Left ventricle myocardium superior (tissue), 1 donor: ENCODE measurements at places on chromosomes 13 and 19. TPM values are rescaled to one million over a fixed set of nuclear protein-coding genes. Genes with fewer than 3 reads are reported as not detected.

GRCh38 chr13:114062341-114062740, 70.1 kb downstream of the RASA3 start:
- DNase-seq, result peak; percentile 17

DNA sequence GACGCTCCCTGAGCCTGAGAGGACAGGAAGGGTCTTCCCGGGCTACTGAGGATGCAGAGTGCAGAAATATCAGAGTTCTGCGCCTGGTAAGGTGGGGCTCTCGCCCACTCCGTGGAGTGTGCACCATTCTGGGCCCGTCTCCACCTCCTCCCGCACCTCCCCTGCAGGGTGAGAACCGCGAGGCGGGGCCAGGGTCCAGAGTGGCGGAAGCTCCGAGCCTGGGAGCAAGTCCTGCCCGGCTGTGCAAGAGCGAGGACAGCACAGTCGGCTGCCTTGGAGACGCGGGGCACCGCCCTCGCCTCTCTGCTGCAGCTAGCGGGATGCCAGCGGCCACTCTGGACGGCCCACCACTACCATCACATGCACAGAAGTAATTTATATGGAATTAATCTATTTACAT, 2304.4 kb downstream of the PCDH9 start:
- DNase-seq, result peak; percentile 21

GRCh38 chr19:36079389-36079945, 24.8 kb downstream of the WDR62 start:
- no peak for DNase-seq

- no peak for DNase-seq
Measured at GRCh38 chr19:16969135-16969534, 57.5 kb downstream of the CPAMD8 start.

STAP2 gene
- total RNA-seq, result 4.2 TPM
